ENCODE measurements at places on chromosomes 16 and 17. TPM values are rescaled to one million over a fixed set of nuclear protein-coding genes. Genes with fewer than 3 reads are reported as not detected.

DNA sequence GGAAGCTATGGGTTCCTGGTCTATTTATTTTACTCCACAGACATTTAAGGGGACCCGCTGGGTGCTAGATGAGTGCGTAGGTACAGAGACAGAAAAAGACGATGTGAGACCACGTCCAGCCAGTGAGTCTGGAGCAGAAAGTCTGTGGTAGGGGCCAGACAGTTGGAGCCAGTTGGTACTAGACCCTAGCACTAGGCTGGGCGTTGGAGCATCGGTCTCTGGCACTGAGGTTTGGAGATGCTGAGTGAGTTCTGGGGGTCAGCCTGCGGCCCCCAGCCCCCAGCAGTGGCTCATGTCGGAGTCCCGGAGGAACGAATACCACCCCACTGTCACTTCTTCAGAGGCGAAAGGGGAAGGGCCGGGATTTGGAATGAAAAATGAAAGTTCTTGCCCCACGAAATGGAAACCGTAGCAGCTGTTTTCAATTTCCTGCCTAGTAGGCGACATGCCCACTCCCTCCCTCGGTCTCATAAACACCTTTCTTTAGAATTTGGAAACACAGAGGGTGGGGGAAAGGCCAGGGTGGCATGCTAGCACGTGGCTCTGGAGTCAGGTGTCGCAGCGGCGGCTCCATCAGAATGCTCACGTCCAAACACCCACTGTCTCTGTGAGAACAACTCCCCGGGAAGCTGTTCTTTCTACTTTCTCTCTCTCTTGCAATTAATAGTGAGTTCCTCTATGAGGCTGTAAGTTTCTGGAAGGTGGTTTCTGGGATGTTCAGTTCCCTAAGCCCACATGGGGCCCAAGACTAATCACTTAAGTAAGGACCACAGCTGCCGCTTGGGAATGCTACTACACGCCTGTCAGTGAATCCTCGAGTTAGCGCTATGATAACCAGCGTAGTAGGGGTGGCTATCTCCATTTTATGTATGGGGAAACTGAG, 96.8 kb downstream of the IRF8 start:
- H3K27me3 ChIP-seq: no peaks in the 10 kb centered on the region
- no peaks in the 10 kb centered on the region for H3K36me3 ChIP-seq
- H3K4me1 ChIP-seq: peaks cover 30% of the 10 kb centered on the region
- peak overlapping the region; percentile 61 for H3K4me3 ChIP-seq
- peak overlapping the region; percentile 73 for H3K27ac ChIP-seq

DNA sequence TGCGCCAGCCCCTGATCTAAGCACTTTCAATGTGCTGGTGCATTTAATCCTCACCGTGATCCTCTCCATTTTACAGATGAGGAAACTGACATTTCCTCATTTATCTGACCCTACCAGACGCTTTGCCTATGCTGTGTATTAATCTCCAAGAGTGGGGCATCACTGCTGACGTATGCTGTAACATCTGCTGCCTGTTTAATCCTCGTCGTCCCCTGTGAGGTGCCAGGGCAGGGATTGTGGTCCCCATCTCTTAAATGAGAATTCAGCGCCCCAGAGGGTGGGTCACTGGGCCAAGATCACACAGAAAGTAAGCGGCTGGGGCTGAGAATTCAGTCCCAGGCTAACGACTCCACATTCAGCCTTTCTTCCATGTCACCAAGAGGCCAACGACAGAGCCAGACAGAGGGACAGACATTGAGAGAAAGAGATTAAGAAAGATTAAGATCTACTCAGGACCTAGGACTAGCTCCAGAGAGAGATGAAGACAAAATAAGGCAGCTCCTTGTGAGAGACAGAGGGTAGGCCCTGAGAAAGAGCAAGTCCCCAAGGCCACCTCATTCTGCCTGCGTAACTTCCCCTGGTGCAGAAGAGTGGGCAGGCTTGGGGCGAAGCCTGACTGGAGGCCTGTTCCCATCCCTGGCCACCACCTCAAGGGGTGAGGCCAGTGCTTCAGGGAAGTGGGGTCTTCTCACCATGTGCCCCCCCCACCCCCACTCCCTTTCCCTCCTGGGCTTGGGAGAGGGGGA, 13.5 kb downstream of the CACNA1G start:
- H3K36me3 ChIP-seq: no peaks in the 10 kb centered on the region
- H3K27ac ChIP-seq: no peak overlapping the region
- no peak overlapping the region for H3K4me3 ChIP-seq
- no peak for DNase-seq

DNA sequence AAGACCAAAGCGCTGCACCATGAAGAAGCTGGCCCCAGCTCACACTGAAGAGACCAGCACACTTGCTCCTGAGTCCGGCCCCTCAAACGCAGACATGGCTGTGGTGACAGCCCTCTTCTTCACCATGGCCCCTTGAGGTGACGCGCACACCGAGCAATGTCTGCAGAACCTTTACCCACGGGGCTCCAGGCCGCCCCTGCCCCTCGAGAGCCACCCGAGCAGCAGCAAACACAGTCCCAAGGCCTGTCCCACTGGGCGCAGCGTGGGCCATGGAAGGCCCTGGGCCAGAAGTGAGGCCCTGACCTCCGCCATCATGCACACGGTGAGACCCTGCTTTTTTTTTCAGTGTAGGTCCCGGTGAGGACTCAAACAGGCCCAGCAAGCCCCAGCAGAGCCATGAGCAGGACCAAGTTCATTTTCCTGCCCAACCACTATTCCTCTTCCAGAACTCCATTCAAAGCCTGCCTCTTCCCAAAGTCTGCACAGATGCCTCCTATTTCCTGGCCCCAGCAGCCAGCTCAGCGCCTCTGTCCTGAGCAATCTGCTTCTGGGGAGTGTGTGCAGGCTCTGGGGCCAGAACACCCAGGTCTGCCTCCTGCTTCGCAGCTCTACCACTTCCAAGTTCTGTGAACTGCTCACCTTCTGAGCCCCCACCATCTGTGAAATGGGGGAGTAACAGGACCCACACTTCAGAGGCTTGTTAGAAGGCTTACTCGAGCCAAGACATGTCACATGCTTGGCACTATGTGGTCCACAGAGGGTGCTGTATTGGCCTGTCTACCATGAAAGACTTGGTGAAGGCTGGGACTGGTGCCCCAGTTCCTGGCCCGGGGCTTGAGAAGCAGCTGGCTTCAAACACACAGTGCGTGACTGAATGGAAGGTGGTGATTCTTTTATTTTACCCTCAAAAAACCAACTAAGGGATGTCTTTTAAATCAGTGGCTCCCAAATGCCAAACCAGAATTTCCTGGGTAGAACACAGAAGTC, 35.7 kb upstream of the GSG1L start:
- H3K4me1 ChIP-seq: peaks cover 2% of the 10 kb centered on the region
- peak; percentile 23 for DNase-seq
- H3K4me3 ChIP-seq: no peak overlapping the region
- no peaks in the 10 kb centered on the region for H3K27me3 ChIP-seq
- peaks cover 25% of the 10 kb centered on the region for H3K36me3 ChIP-seq
- no peak overlapping the region for H3K27ac ChIP-seq

IL17C gene
- total RNA-seq: 0.68 TPM

All from activated naive CD8-positive, alpha-beta T cell treated with anti-CD3 and anti-CD28 coated beads, Interleukin-2, amount 10 ng/mL, durations not matched to agents 7 days and 5 days (primary cell).